ENCODE measurements at places on chromosomes 2 and 18.

DNA sequence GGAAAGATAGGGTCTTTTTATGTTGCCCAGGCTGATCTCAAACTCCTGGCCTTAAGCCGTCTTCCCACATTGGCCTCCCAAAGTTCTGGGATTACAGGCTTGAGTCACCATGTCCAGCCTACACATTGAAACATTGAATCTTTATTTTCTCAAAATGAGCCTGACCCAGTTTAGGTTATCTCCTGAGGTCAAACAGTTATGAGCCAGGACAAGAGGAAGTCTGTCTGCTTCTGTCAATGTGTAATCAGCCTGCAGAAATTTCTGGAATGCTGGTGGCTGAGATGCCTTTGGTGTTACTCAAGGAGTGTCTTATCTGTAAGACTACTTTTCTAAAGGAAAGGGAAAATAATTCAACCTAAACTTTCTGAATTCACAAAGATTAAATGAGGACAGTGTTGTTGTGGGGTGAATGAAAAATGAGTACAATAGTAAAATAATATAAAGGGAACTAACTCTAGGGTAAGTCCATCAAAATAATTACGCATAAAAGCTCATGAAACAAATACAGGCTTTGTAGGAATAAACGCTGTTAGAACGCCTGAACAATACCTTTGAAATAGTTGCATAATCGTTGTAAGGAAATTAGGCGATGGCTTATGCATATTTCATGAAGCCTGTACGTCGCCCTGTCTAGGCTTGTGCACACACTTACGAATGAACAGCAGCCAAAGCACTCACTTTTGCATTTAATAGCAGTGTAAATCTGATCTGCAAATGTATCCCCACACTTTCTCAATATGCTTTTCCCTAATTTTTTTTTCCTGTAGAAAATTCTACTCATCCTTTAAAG is 260.8 kb downstream of the RDH14 start:
- no peak for DNase-seq

GRCh38 chr2:54894467-54894866 is 155.8 kb downstream of the RTN4 start:
- no peak for DNase-seq

DNA sequence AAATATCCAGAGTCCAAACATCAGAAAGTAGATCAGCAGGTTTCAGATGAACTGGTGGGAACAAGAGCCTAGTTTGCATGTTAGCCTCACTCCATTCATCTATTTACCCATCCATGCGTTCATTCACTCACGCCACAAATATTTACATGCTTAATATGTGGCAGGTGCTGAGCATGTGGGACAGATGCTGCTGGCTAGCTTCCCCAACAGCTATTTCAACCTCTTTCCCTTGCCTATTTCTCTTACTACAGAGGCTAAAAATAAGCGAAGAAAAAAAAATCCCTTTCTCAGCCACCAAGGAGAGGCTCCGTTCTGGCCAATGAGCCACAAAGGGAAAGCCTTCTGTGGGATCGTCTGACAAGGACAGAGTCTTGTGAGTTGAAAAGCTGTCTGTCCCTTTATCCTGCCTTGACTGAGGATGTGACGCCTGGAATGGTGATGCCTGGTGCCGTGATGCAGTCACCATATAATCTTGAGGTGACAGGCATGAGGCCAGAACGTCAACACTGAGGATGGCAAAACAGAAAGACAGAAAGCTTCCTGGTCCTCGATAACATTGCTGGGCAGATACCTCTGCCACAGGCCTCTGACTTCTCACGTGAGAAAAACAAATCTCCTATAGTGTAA is 78.2 kb downstream of the KCTD1 start:
- no peak for DNase-seq

GRCh38 chr2:16279201-16279570 is 338.8 kb downstream of the MYCN start:
- DNase-seq = no peak

All from stimulated activated CD4-positive, alpha-beta T cell treated with anti-CD3 and anti-CD28 coated beads, Interleukin-1b, Interleukin-23, amount 100 ng/mL, for 1 hour (primary cell).